ENCODE measurements at places on chromosomes 1 and 21.
A peak's percentile ranks its signal among the peaks of the same experiment; 100 is the strongest.

DNA sequence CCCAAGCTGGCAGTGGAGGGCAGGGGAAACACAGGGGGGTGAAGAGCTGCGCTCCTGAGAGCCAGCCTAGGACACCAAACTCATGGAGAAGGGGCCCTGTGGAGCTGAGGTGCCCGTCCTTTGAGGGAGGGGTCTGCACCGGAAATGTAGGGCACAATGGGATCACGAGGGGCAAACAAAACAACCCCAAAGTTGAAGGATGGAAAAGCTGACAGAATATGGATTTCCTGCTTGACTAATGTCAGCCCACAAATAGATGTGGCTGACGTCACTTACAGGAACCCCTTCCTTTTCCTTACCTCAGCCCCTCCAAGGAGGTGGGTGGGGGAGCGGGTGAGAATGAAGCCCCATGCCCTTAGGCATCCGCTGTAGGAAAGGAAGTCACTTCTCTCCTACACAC is 110.9 kb downstream of the KCNN3 start:
- peak; percentile 50 for DNase-seq

DNA sequence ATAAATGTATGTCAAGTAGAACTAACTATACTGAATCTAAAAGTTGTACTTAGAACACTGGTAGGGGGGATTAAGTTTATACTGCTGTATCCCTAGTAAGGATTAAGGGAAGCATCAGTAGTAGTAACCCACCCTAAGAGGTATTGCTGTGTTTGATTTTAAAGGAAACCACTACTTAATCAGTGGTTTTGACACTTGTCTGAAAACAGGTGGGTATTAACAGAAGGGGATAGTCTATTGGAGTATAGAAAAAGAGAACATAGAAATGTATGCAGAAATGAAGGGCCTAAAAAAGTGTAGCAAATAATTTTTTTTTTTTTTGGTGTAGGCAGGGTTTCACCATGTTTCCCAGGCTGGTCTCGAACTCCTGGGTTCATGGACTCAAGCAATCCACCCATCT is 2.2 kb downstream of the MIGA1 start:
- no peak for DNase-seq

DNA sequence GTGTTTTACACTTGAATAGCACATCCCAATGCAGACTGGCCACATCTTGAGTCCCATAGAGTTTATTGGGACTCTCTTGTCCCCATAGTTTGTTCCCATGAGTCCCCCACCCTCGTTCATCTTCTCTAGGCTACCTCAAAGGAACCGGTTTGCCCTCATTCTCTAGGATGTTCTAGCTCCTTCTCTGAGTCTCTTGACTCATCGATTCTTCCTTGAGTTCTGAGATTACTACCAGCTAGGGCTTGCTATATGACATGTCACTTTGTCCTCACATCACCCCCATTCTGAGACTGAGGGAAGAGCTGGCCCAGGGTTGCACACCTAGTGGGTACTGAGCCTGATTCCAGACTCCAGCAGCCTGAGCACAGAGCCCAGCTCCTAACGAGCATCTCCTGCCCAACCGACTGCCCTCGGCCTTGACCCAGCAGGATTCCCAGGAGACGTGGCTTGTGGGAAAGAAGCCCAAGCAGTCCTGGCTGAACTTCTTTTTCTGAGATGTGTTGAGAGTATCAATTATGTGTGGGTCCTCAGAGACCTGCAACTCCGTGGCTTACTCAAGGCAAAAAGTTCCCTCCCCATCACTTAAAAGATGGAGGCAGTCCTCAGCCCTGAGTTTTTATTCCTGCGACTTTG is 42.0 kb downstream of the TMEM51 start:
- no peak for DNase-seq

- DNase-seq = no peak
These were observed 56.3 kb downstream of the GIPC2 start for GRCh38 chr1:78102082-78102481.

DNA sequence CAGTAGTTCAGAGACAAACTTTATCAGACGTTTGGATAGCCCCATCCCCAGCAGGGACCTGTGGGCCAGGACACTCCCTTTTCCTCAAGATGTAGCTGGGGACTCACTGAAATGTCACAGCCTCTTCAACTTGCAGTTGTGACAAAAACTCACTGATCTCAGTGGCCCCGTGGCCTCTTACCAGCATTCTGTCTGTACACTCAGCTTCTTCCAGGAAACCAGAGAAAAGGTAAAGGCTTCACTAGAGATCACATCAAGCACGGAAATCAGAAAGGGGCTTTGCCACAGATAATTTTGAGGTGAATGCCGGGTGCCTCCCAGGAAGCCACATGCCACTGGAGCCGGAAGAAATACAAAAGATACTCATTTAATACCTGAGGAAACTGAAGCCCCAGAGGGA is 122.2 kb downstream of the CCDC185 start:
- DNase-seq = peak; percentile 20

- no peak for DNase-seq
These were observed 231.7 kb upstream of the B3GALT2 start for GRCh38 chr1:193417945-193418744.

GRCh38 chr1:4485398-4485797 is 169.0 kb upstream of the AJAP1 start:
- DNase-seq = no peak

DNA sequence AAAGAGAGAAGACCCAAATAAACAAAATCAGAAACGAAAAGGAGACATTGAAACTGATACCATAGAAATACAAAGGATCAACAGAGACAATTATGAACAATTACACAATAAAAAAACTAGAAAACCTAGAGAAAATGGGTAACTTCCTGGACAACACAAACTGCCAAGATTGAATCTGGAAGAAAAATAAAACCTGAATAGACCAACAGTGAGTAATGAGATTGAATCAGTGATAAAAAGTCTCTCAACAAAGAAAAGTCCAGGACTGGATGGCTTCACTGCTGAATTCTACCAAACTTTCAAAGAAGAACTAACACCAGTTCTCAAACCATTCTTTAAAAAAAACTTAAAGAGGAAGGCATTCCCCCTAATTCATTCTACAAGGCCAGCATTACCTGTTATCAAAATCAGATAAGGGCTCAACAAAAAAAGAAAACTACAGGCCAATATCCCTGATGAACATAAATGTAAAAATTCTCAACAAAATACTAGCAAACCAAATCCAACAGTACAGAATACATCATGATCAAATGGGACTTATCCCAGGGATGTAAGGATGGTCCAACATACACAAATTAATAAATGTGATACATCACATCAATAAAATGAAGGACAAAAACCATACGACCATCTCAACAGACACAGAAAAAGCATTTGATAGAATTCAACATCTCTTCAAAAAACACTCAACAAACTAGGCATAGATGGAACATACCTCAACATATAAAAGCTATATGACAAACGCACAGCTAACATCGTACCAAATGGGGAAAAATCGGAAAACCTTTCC is 119.9 kb downstream of the ACBD6 start:
- no peak for DNase-seq

DNA sequence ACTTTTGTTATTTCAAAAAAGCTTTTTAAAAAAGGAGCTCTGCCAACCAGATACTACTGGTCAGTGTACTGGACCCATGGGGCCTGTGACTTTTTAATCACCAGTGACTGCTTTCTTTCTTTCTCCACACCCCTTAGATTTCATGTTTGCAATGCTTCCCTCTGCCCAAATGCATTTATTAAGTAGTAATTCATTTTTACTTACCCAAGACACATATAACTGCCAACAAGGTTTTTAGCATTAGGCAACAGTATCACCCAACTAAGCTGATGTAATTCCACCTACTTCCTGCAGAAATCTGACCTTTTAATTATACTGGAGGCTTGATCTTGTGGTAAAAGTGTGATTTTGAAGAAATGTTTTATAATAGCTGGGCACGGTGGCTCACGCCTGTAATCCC is 12.5 kb downstream of the MECR start:
- no peak for DNase-seq

DNA sequence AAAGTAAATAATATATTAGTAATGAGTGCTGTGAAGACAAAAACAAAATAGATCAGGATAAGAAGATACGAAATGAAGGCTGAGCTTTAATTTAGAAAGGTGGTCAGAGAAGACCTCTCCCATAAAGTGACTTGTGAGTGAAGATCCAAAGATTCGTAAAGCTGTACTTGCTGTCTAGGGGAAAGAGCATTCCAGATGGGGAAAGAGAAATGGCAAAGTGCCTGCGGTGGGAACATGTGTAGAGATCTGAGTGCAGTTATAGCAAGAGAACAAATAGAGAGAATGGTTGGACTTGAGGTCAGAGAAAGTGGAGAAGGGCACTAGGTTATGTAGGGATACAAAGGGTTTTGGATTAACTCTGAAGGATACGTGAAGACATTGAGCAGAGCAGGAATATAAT is 60.6 kb downstream of the NUF2 start:
- no peak for DNase-seq

DNA sequence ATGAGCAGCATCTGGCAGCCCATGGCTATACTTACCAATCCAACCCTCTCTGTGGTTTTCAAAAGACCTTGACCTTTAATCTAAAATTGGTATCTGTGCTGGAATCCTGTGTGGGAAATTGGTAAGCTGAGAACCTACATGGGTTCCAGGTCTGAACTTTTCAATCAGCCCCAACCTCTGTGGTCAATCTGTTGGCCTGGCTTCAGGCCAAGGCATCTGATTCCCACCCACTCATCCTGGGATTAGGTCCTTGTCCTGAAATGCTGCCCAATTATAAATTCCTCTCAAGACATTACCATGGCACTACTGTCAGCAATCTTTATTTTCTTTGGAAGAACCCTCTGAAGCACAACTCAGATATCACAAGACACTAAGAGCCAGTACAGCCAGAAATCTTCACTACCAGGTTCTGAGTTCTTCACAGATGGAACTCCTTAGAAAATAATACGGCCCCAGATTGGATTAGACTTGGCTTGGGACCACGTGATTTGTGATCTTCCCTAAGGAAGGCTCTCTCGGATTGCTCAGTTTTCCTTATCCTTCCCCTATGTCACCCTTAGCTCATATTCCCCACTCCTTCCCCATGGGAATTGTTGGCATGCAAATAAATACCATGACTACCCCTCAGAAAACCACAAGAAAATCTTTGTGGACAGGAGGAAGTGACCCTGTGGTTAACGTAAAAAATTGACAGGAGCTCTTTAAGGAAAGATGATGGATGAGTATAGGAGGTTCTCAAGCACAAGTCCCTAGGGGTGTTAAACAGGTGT is 207.9 kb upstream of the ST6GALNAC5 start:
- DNase-seq = no peak

- DNase-seq = no peak
These were observed 222.4 kb upstream of the B3GALT2 start for GRCh38 chr1:193408782-193409293.

- DNase-seq = no peak
These were observed 47.0 kb downstream of the CHML start for GRCh38 chr1:241593186-241593585.

GRCh38 chr1:88022516-88022915 is 661.6 kb upstream of the PKN2 start:
- no peak for DNase-seq

DNA sequence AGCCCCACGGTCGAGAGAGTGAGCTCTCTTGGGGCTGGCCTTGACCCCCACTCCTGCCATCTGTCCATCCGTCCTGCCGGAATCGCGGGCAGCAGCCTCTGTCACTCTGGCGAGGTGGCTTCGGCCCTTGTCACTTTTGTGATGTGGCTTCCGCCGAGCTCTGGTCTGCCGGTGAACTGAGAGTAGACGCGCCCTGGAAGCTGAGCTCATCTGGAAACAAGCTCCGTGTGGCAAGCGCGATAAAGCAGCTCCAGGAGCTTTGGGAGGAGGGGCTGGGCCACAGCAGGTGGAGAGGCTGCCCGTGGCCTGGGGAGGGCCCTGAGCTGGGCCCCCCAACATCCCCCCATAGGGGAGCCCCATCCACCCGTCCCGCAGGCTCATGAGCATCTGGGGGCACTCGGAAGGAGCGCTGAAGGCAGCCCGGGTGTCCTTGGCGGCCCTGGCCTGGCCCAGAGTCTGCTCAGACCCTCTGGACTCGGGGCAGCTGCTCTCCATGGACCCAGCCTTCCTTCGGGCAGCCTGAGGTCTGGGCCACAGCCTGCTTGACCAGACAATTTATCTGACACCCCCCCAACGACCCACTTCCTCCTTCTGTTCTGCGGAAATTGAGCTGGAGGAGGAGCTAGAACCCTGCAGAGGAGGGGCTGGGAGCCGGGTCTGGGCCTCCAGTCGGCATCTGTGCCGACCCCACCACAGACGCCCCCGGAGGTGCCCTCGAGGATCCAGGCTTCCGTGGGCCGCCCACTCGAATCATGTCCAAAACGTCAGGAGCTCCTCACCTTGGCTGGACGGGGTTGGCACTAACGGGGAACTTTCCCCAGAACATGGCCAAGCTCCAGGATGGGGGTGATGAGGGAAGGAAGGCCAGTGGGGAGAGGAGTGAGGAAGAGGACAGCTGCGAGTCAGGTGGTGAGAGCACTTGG is 59.1 kb downstream of the SLC19A1 start:
- DNase-seq = peak; percentile 26

- no peak for DNase-seq
These were observed 89.7 kb downstream of the PBX1 start for GRCh38 chr1:164648636-164649035.

- no peak for DNase-seq
These were observed 107.0 kb downstream of the MRPS6 start for GRCh38 chr21:34180407-34180806.

DNA sequence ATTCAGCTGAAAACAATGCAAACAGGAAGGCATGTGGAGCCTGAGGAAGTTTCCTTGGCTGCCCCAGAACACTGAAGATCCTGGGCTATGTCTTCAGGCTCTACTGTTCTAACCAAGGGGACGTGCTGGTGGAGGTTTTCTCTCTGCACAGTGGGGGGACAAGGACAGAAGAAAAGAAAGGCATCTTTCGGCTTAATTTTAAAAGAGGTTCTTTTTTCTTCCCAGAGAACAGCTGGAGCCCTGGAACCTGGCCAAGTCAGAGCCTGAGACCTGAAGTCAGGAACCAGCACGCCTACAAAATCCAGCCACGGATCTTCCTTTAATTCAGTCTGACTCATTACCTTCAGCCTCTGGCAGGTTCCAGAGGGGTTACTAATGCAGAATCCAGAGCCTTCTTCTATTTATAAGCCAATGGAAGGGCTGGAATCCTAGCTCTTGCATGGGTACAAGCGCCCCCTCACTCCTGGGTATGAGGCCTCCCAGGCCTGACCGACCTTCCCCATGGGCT is 19.8 kb downstream of the CTNNBIP1 start:
- no peak for DNase-seq

DNA sequence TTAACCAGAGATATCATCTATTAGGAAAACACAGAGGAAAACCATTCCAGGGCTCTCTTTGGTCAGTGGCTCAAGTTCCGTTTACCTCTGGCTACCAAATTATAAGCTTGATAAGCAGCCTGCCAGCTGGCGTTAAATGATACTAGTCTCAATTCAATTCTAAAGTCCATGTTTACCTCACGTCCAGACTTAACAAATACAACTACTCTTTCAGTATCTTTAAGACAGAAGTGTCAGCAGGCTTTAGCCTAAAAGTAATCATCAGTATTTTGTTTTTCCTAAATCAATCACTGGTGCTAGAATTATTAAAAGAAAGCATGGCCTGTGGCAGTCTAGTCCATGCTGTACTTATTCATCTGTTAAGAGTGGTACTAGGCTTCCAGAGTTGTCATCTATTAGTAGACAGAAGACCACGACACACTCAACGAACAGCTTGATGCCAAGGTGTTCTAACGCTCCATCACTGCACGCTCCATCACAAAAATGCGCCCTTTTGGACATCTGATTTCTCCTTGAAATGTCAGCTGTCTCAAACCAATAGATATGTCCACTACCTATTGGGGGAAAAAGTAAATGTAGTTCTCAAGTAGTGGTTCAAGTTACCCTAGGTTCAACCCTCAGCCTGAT is 1.5 kb downstream of the IVNS1ABP start:
- DNase-seq = no peak

- no peak for DNase-seq
These were observed 8.6 kb downstream of the COL6A1 start for GRCh38 chr21:45990049-45990711.

Data from stimulated activated naive CD4-positive, alpha-beta T cell treated with Interleukin-2 at 50 U/mL for 16 hours (primary cell).